CD8-positive, alpha-beta T cell (primary cell): ENCODE measurements at places on chromosomes 3 and 15.

- no peak for DNase-seq
These were observed 521.1 kb downstream of the NR2F2 start for GRCh38 chr15:96851613-96852012.

GRCh38 chr3:195752066-195752465 lies 31.3 kb downstream of the MUC20 start:
- no peak for DNase-seq

DNA sequence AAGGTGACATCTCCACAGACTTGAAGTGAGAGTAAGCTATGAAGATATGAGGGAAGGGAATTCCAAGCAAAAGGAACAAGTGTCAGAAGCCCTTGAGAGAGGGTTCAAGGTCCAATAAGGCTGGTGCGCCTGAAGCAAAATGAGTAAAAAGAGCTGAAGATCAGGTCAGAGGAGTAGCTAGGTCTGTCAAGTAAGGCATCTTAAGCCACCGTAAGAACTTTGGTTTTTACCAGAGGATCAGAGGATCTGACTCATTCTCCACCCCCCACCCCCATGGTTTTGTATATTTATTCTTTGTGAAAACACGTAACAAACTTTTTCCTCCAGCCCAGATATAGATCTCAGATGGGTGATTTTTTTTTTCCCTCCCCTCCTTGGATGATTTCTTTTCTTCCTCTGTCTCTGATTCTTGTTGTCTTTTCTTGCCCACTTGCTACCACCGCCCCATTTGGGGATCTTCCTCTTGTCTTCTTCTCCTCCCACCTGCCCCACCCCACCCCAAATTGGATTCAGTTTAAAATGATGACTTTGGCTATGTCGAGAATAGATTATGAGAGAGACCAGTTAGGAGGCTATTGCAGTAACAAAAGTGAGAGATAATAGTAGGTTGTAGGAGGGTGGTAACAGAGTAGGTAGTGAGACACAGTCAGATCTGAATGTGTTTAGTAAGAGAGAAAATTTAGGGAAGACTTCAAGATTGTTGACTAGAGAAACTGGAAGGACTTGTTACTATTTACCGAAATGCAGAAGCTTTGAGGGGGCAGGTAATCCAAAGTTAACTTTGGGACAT lies 6.1 kb downstream of the TRMT10C start:
- no peak for DNase-seq

DNA sequence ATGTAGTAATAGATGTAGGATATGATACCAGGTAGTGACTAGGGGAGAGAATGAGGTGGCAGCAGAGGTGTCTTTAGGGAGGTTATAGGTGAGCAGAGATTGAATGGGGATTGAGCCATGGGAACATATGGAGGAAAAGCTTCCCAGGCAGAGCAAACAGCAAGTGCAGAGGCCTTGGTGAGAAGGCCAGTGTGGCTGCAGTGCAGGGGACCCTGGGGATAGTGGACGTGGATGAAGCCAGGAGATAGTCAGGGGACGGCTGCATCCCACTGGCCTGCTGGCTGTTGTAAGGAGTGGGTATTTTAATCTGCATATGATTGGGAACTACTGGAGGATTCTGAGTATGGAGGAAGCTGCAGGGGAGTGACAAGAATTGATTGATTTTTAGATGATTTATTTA lies 62.7 kb upstream of the TRAK1 start:
- DNase-seq = no peak

- DNase-seq = no peak
These were observed 44.0 kb downstream of the SMAD3 start for GRCh38 chr15:67109141-67110034.

DNA sequence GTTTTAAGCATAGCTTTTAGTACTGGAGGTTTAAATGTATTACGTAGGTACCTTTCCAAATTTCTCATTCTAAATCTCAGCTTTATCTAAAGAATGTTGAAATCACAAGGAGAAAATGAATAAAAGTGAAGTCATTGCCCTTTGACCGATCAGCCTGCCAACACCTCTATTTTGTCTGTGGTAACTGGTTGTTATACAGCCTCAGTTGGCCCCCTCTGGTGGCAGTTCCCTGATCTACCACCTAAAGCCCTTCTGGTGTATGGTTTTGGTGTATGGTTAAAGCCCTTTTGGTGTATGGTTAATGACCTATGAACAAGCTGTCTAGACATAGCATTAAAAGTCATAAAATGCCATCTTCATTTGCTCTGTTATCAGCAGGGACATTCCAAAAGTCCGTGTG lies 378.2 kb upstream of the AZI2 start:
- no peak for DNase-seq

DNA sequence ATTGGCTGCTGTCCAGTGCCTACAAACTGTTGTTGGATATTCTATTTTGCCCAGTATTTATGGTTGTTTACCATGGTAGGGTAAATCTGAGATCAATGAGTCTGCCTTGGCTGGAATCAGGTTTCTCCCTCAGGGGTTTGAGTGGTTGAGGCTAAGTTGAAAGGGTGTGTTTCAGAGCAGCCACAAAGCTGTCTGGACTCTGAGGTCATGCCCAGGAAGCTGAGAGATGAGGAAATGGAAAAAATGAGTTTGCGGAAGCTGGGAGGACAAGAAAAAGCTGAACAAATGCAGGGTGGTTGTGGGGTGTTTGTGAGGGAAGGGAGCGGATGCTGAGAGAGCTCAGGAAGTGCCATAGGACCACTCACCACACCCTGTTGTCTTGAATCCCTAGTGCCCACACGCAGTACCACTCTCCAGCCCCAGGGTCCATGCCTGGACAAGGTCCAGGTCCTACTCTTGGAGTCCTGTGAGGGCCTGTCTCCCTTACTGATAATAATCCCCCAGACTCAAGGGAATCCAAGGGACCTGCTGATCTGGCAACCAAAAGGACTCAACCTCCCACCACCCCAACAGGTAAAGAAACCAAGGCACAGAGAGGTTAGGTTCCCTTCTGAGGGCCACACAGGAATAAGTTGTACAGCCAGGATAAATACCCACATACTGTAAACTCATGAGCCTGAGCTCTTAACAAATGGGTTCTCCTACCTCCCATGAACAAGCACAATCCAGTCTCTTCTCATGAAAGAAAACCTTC lies 81.6 kb downstream of the PPCDC start:
- no peak for DNase-seq

DNA sequence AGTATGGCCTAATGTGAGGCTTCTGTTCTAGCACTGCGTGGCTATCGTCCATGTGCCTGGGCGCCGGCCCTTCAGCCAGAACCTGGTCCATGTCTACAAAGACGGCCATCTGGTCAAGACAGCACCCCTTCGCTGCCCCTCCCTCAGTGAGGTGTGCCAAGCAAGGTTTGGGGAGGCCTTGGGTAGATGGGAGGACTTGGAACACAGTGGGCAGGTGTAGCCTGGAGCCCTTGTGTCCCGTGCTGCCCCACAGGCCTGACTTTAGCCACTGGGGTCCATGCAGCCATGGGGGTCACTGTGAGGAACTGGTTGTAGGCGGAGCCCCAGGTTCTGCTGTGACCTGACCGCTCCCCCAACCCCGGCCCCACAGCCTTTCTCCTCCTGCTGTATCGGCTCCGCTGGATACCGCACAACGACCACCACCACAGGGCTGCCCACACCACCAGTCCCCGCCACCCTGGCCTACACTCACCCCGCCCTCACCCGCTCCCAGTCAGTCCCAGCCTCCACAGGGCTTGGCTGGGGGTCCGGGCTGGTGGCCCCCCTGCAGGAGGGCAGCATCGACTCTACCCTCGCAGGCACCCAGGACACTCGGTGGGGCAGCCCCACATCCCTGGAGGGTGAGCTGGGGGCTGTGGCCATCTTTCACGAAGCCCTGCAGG lies 16.6 kb downstream of the NBEAL2 start:
- DNase-seq = no peak

GRCh38 chr15:27412415-27412814 lies 441.4 kb downstream of the GABRG3 start:
- no peak for DNase-seq

GRCh38 chr3:165751637-165752036 lies 85.6 kb downstream of the BCHE start:
- no peak for DNase-seq

DNA sequence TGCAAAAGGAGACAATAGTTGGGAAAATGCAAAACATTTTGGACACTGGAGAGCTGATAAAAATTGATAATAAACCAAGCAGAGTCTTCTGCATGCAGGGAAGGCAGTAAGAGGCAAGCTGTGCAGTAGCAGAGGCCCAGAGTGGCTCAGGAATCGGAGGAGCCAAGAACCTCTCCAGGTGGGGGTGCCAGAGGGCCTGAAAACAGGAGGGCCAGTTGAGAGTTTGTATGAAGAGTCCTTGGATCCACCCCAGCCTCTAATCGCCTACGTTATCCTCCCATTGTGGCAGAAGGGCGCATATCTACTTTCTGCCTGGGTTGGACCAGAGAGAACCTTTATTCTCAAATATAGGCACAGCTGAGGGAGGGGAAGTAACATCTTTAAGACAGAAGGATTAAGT lies 48.9 kb upstream of the RBP1 start:
- DNase-seq = no peak

GRCh38 chr3:185552358-185552877 lies at the start of gene LIPH:
Gene LIPH, minus strand, starts transcription at chr3:185552588. Its CDS starts 117 bp downstream, at chr3:185552471.
- no peak for DNase-seq
